ENCODE measurements at places on chromosomes 11 and 22. TPM values are rescaled to one million over a fixed set of nuclear protein-coding genes. Genes with fewer than 3 reads are reported as not detected.
A peak's percentile ranks its signal among the peaks of the same experiment; 100 is the strongest.

DNA sequence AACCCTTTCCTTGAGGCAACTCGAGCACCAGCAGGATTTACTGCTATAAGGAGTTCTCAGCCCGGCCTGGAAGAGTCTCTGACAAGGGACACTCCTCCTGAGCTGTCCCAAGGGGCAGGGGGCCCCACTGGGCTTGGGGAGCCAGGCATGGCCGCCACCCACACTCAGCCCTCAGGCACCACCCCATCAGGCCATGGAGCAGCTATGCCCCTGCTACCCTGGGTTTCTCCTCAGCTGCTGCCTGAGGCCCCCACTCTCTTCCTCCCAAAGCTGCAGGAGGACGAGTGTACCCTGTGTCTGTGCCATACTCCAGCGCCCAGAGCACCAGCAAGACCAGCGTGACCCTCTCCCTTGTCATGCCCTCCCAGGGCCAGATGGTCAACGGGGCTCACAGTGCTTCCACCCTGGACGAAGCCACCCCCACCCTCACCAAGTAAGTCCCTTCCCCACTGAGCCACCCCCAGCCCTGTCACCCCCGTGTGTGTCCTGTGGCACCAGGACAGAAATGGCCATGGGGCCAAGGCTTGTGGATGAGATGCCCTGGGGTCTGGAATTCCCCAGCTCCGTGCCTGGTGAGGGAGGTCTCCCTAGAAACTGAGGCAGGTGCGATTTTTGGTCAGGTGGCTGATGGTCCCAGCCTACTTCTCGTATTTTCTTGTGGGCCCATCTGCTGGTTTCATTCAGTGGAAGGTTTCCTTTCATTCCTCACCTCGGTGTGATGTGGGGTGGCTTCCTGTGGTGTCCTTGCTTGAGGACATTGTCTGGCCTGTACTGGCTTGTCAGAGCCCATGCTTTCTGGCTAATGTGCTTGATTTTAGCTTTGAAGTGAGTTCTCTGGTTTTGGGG, 28.4 kb downstream of the TAB1 start:
- H3K36me3 ChIP-seq: peaks cover 25% of the 10 kb centered on the region
- H3K4me1 ChIP-seq: peaks cover 11% of the 10 kb centered on the region
- H3K4me3 ChIP-seq: no peak overlapping the region
- DNase-seq: no peak
- no peaks in the 10 kb centered on the region for H3K27me3 ChIP-seq

DNA sequence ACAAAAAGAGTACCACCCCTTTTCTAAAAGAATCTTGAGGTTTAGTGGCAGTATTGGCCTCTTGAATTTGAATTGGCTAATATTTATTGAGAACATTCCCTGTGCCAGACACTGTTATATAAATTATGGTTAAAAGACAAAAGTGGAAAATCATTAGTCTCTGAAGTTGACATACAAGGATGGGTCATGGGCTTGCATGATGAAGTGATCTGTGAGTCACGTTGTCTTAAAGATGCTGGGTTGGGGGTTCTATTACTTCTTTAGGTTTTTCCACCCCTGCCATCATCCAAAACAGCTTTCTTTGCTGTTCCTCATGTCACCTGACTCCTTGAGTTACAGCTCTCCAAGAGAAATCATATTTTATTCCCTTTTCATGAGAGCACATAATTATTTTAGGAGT, 85.0 kb downstream of the CD44 start:
- H3K36me3 ChIP-seq: peaks cover 87% of the 10 kb centered on the region
- H3K4me1 ChIP-seq: peaks cover 4% of the 10 kb centered on the region
- H3K27me3 ChIP-seq: no peaks in the 10 kb centered on the region

- no peak for DNase-seq
- no peak overlapping the region for H3K27ac ChIP-seq
- peaks cover 1% of the 10 kb centered on the region for H3K27me3 ChIP-seq
- H3K4me1 ChIP-seq: peaks cover 25% of the 10 kb centered on the region
- H3K36me3 ChIP-seq: peaks cover 55% of the 10 kb centered on the region
- H3K4me3 ChIP-seq: no peak overlapping the region
Observed at GRCh38 chr11:60918251-60918938, 4.4 kb downstream of the TMEM109 start.

DNA sequence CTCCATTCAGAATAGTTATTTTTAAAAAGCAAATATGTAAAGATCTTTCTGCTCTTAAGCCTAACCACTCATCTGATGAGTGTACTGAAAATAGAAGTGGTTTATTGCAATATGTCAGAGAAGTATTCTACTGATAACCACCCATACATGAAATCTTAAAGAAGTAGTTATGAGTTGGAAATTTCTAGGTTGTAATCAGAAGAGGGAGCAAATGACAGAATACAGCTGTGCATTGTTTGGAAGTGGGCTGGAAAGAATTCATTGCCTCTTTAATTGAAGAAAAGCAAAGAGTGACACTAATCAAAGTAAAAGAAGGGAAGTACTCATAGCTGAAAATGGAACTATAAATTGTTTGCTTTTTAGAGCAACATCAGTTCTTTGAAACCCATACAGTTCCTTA, 39.4 kb downstream of the FDX1 start:
- H3K36me3 ChIP-seq: peaks cover 15% of the 10 kb centered on the region
- no peaks in the 10 kb centered on the region for H3K27me3 ChIP-seq
- no peak overlapping the region for H3K4me3 ChIP-seq

- no peaks in the 10 kb centered on the region for H3K36me3 ChIP-seq
- H3K27me3 ChIP-seq: peaks cover 21% of the 10 kb centered on the region
- H3K27ac ChIP-seq: no peak overlapping the region
- H3K4me3 ChIP-seq: no peak overlapping the region
Observed at GRCh38 chr11:119450590-119451326, 27.8 kb upstream of the THY1 start.

- no peaks in the 10 kb centered on the region for H3K36me3 ChIP-seq
- no peaks in the 10 kb centered on the region for H3K4me1 ChIP-seq
- no peak overlapping the region for H3K27ac ChIP-seq
- DNase-seq: peak; percentile 37
- no peak overlapping the region for H3K4me3 ChIP-seq
Observed at GRCh38 chr11:77101043-77101537, 1.6 kb upstream of the OMP start.

- H3K4me3 ChIP-seq: peak overlapping the region; percentile 93
- H3K36me3 ChIP-seq: peaks cover 4% of the 10 kb centered on the region
- DNase-seq: peak; percentile 29
- peaks cover 17% of the 10 kb centered on the region for H3K4me1 ChIP-seq
Observed at GRCh38 chr11:64924910-64925284, 408 bp downstream of the PPP2R5B start.

DNA sequence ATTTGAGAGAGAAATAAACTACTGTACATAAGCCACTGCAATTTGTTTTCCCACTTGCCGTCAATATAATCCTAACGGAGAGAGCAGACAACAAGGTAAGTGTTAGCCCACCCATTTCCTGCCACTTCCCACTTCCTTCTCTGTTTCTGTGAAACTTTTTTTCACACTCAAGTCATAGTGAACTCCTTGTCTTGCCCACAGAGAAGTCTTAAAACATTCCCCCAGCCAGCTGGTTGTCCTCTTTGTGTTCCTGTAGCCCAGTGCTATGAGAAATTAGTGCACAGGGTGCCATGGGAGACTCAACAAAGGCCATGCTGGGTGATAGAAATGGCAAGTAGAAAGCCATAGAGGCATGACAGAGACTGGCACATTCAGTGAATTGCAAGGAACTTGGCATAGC, 208.6 kb downstream of the BLID start:
- no peak for DNase-seq
- H3K36me3 ChIP-seq: no peaks in the 10 kb centered on the region
- H3K4me1 ChIP-seq: peaks cover 11% of the 10 kb centered on the region
- no peak overlapping the region for H3K27ac ChIP-seq
- H3K27me3 ChIP-seq: peaks cover 2% of the 10 kb centered on the region
- H3K4me3 ChIP-seq: no peak overlapping the region

GRCh38 chr11:7154881-7155361, 66.1 kb downstream of the RBMXL2 start:
- DNase-seq: no peak
- H3K4me3 ChIP-seq: no peak overlapping the region

GRCh38 chr11:25970726-25971508, 361.0 kb upstream of the ANO3 start:
- no peak overlapping the region for H3K27ac ChIP-seq
- H3K4me1 ChIP-seq: no peaks in the 10 kb centered on the region
- DNase-seq: no peak
- no peaks in the 10 kb centered on the region for H3K27me3 ChIP-seq
- no peak overlapping the region for H3K4me3 ChIP-seq

- no peaks in the 10 kb centered on the region for H3K4me1 ChIP-seq
- peaks cover 31% of the 10 kb centered on the region for H3K36me3 ChIP-seq
- DNase-seq: no peak
- no peak overlapping the region for H3K4me3 ChIP-seq
Observed at GRCh38 chr22:20052309-20053259, 27.5 kb upstream of the DGCR8 start.

- no peaks in the 10 kb centered on the region for H3K36me3 ChIP-seq
- peaks cover 16% of the 10 kb centered on the region for H3K4me1 ChIP-seq
- H3K27me3 ChIP-seq: peaks cover 17% of the 10 kb centered on the region
- H3K4me3 ChIP-seq: no peak overlapping the region
Observed at GRCh38 chr11:20088397-20089225, 71.7 kb downstream of the DBX1 start.

DNA sequence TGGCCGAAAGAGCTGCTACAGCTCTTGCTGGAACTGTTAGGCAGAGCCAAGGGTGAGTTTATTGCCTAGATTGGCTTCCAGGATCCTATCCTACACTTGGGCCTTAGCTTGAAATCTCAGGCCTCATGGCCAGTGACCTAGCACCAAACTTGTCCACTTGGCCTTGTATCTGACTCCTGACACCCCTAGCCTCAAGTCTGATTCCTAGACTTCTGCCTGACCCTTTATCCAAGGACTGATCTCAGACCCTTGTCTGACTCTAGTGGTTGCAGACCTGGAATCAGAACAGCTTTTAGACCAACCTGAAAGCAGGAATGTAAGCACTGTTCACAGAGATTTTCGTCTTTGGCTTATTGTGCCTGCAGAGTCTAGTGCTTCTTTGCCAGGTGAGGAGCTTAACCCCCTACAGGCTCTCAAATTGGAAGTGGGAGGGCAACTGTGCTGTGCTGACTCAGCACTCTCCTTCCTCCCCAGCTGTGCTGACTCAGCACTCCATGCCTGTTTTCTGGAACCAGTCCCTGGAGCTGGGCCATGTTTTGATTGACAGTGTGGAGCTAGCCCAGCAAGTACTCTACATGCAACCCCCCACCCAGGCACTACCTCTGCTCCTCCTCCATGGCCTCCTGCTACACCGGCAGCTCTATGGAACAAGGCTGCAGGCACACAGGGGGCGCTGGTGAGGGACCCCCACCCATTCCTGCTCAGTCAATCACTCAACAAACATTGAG, 35.1 kb downstream of the RRP8 start:
- H3K4me1 ChIP-seq: no peaks in the 10 kb centered on the region
- H3K27me3 ChIP-seq: no peaks in the 10 kb centered on the region
- H3K27ac ChIP-seq: no peak overlapping the region
- peaks cover 16% of the 10 kb centered on the region for H3K36me3 ChIP-seq
- DNase-seq: peak; percentile 16

Gene VPREB1
- not detected for total RNA-seq

Gene ARHGAP8
- 1.2 TPM for total RNA-seq

Gene LINC01488
- not detected for total RNA-seq

Gene RAC2
- 1,167 TPM for total RNA-seq

Gene KRTAP5-2
- not detected for total RNA-seq

Gene GLYATL2
- not detected for total RNA-seq

Gene FAM227A
- total RNA-seq: 0.89 TPM

Gene SYTL2
- total RNA-seq: 31.2 TPM

Gene BATF2
- total RNA-seq: 0.99 TPM

Gene CD3D
- 588 TPM for total RNA-seq
